ENCODE measurements at places on chromosomes 12 and 14. TPM values are rescaled to one million over a fixed set of nuclear protein-coding genes. Genes with fewer than 3 reads are reported as not detected.

The NKX2-1 gene
- 180 TPM for total RNA-seq

The PROX2 gene
- total RNA-seq: 0.12 TPM

The RNASE3 gene
- not detected for total RNA-seq

The L3HYPDH gene
- total RNA-seq: 17.9 TPM

DNA sequence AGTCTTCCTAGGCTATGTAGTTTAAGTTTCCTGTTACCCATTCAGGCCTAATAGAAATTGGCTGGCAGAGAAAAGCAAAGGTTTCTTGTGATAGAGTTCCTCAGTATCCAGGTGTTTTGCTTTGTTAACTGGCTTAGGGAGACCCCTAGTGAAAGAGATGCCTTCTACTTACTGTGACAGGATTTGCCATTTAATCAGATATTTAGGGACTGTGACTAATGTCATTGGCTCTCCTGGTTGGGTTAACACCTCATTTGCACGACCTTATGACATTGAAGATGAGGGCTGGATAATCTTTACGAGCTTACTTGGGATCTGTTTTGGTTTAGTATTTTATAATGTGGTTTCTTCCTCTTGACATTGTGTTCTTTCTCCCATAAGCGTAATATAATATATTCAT is 5.8 kb downstream of the MON2 start:
- no peak for DNase-seq

GRCh38 chr14:104970231-104971068 is 7.7 kb downstream of the AHNAK2 start:
- peak; percentile 63 for DNase-seq

DNA sequence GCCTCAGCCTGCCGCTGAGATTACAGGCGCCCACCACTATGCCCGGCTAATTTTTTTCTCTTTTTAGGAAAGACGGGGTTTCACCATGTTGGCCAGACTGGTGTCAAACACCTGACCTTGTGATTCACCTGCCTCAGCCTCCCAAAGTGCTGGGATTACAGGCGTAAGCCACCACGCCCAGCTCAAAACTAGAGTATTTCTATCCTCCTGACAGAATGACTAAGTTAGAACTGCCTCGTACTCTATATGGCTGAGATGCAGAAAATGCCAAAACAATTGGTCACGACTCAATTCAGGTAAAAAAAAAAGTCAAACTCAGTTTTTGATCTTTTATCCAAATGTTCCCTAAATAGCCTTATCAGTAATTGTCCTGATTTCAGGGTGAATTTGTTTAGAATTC is 11.1 kb downstream of the AKAP5 start:
- DNase-seq: no peak

GRCh38 chr12:117097159-117097558 is 2.1 kb downstream of the TESC start:
- DNase-seq: peak; percentile 9

DNA sequence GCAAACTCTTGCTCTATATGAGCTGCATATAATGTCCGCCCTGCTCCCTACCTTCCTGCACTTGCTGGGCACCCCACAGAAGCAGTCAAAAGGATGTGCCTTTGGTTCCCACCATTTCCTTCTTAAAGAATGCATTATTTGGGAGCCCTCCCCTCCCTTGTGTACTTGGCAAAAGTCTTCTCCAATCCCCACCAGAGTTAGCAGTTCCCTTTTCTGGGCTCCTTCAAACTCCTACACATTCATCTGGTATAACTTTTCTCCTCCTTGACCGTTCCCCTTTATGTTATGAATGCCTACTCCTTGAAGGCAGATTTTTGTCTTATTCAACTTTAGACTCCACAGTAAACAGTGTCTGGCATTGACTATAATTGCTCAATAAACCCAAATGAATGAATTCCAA is 27.8 kb downstream of the AREL1 start:
- DNase-seq: no peak

- DNase-seq: no peak
Measured at GRCh38 chr12:14795028-14795448, 8.2 kb downstream of the WBP11 start.

DNA sequence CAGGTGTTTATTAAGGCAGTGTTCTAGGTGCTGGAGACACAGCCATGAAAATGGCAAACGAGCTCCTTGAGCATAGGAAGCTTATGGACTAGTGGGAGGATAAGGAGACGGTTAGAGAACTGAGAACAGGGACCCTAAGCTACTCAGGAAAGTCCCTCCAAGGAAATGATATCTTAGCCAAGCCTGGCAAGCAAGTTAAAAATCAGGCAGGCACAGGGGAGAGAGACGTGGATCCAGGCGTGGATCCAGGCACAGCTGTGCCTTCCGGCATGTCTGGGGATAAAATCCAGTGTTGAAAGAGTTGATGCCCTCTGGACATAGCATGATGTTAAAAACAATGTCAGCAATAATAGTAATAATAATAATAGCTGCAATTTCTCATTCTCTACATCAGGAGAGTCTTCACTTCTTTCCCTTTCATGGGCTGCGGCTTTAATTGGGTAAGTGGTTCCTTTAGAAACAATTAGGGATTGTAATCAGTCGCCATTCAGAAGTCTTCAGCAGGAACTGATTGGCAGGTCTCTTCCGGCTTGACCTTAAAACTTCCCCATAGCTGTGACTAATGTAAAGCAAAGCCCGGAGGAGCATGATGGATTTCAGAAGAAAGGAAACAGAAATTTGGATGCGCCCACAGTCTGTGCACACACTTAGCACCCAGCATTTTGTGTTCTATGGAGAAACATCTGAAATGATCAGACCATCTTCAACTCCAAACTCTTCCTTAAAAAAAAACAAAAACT is 230.2 kb downstream of the SLC41A2 start:
- no peak for DNase-seq

DNA sequence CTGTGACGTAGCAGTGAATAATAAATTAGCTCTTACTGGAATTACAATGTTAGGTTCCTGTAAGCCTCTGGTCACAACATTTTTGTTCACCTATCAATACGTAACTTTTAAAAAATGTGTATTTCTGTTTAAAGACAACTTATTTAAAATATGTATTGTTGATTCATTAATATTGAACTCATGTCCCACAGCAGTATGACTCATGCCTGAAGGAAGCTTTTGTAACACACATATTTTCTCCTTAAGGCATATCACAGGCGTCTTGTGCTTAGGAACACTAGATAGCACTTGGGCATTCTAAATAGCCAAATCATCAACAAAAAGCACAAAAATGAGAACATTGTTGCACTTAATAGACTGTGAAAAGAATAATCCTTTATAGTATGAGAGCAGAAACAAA is 92.5 kb downstream of the GPHN start:
- no peak for DNase-seq

DNA sequence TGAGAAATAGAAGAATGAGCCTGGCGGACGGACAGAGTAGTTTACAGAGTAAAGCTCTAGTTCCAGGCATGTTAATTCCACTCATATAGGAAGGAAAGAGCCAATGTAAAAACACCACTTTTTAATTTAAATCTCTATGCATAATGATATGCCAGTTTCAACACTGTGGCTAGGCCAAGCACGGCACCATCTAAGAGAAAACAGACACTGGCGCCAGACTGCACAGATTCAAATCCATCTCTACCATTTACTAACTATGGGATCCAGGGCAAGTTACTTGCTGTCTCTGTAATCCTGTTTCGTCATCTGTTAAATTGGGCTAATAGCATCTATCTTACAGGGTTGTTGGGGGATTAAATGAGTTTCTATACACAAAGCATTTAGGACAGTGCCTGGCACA is 27.5 kb downstream of the RMST start:
- DNase-seq: no peak

- no peak for DNase-seq
Measured at GRCh38 chr12:80715713-80716249, 931 bp upstream of the MYF5 start.
